Esophagus squamous epithelium (tissue), 5 donors: ENCODE measurements at places on chromosomes 7 and 10.

DNA sequence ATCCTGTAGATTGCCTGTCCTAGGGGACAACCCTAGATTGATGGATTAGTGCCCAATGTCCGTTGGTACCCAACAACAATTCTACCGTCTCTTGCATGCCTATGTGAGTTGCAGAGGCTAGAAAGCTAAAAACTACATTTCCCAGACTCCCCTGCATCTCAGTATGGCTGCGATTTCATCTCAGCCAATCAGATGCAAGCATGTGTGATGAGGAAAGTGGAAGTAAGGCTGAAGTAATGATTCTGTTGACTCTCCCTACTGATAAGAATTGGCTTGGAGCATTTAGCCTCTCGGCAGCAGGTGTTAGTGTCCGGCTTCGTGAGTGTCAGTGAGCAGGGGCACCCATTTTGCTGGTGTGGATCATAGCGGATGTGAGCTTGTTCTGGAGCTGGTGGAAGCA, 171.9 kb downstream of the FGFR2 start:
- DNase-seq = no peak

DNA sequence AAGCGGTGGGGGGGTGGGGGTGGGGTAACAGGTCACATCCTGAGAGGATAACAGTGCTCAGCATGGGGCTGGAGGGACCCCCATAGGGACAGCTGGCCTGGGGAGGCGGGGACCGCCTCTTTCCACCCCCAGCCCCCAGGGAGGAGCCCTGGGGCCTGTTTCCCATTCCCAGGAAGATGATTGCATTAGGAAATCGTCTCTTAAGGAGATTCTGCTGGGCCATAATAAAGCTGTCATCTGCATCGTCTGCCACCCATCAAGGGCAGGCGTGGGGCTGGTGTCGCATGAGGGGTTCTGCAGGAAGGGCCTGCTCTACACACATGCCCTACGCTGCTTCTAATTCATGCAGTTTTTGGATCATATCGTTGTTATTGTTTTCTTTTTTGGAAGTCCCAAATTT, 17.2 kb downstream of the RET start:
- no peak for DNase-seq

GRCh38 chr10:89679986-89680385, 21.4 kb upstream of the KIF20B start:
- DNase-seq = no peak

GRCh38 chr10:109393425-109393824, 529.9 kb downstream of the XPNPEP1 start:
- no peak for DNase-seq

DNA sequence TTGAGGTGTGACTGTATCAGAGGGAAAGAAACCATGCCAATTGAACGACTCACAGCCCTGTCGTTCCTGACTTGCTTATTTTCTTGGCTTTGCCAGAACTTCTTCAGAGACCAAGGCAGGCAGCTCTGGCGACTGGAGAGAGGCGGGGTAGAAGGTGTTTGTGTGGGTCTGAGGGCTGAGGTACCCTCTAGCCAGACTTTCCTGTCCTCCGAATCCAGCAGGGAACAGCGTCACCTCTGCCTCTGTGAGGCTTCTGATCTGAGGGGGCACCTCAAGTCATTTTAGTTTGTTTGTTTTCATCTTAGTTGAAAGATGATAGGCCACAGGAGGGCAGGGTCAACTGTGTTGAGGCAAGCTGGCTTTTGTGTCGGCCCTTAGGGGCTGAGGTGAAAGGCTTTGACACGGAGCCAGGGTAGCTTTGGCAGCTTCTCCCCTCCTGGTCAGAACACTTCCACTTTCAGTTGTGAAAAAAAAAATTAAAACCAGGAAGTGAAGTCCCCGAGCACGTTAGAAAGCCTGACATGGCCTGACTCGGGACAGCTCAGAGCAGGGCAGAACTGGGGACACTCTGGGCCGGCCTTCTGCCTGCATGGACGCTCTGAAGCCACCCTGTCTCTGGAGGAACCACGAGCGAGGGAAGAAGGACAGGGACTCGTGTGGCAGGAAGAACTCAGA, 1.9 kb downstream of the ACSL5 start:
- DNase-seq = no peak

DNA sequence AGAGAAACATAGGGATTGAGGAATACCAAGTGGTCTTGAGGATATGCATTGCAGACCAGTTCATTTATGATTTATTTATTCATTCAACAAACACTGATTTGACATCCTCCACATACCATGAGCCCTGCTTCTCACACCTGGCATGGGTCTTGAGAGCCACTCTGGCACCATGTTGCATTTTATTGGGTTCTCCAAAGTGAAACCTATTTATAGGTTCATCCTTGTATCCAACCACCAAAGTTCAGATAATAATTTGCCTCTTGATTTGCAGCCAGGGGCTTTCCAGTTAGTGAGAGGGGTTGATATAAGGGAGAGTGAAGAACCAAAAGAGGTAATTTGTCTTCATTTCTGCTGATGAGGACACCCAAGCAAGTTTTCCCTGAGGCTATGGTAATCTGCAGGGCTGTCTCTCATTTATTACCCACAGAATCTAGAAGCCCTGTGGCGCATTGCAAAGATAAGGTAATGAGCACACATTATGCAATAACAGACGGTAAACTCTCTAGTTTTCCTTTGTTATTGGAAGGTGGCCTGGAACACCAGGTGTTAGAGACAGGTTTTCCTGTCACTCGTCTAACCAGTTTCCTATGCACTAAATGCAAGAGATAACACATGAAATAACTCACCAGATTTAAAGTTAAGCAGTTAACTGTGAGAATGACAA, 28.8 kb upstream of the ICA1 start:
- DNase-seq = no peak

DNA sequence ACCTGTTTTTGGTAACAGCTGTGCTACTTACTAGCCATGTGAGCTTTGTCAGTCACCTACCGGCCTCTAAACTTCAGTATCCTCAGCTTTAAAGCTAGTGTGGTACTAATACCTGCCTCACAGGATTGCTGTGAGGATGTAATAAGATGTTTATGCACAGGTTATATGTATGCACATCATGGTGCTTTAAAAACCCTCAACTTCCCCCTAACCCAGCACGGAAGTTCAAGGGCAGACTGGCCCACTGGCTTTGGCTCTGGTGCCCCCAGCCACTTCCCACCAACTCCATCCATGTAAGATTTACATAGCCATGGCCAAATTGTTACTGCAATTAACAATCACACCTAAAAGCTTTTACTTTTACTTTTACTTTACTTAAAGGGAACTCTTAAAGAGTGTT, 676.0 kb upstream of the GALNT17 start:
- DNase-seq = no peak

- DNase-seq = no peak
Measured at GRCh38 chr7:98870121-98870651, 372 bp upstream of the TMEM130 start.

GRCh38 chr10:45515630-45516029, 141.6 kb downstream of the ALOX5 start:
- DNase-seq = no peak

DNA sequence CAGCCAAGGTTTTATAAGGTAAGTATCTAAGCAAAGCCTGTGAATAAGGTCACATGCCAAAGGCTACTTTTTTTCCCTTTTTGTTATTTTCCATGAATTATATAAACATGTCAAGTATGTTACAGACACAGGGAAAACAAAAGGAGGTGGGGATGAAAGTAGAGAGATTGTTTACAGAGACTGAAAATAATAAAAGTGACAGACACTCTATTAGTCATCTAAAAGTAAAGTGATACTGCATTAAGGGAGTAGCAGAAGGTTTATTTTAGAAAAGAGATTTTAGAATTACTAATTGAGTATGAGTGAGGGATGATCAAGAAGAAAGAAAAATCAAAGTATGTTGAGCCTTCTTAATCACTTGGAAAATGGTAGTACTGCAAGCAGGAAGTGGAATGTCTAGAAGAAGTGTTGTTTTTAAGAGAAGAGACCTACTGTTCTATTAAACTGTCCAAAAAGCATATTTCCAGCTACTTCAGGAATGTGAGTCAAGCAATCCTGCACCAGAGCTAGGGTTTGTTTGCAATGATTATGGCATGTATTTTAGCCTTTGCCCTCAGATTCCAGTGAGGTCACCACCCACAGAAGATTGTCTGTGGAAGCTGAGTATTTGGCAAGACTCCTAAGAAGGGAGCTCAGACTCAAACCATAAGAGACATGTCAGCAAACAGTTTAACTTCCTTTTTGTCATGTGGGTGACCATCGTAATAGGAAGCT, 177.9 kb upstream of the PLXDC2 start:
- no peak for DNase-seq

DNA sequence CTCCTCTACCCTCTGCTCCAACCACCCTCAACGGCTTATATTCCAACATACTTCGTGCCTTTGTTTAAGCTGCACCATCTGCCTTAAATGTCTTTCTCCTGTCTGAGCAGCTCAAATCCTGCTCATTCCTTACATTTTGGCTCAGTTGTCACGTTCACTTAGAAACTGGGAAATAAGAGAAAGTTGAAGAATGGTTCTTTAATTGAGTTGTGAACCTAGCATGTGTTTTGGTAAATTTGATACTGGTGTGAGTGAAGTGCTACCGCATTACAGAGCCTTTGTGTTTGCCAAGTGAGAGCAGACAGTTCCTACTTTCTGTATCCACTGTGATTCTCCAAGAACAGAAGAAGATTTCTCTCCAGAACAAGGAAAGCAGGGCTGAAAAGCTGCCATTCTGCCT, 54.3 kb downstream of the EPDR1 start:
- no peak for DNase-seq

DNA sequence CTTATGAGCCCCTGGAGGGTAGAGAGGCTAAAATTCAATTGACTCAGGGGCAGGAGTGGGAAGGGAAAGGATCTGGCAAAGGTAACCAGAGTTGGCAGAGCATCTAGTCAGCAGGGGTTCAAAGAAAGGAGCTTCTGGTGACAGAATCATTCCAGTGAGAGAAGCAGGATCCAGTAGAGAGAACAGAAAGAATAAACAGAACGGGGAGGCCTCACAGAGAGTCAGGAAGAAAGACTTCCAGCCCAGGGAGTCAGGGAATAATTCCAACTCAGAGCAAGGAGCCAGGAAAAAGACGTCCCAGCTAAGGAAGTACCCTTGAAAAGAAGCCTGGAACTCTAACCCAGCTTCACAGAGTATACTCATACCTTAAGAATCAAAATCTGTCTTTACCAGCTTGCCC, 66.6 kb upstream of the CPXM2 start:
- no peak for DNase-seq

DNA sequence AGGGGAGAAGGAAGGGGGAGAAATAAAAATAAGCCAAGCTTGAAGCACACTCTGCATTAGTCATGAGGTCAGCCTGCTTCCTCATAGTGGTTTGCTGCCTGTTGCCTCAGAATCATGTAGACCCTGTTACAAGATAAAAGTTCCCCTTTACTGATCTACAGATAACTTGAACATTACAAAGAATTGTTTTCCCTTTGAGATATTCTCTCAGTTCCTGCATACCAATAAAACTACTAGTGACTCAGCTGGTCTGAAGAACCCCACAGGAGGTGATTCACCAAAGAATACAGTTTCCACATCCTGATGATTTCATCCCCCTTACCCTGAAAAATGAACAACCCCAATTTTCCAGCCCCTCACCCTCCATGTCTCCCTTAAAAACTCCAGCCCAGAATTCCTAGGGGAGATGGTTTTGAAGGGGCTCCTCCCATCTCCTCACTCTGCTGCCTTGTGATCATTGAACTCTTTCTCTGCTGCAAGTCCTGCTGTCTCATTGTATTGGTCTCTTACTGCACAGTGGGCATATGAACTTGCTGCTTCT, 31.5 kb upstream of the NRP1 start:
- DNase-seq = no peak

DNA sequence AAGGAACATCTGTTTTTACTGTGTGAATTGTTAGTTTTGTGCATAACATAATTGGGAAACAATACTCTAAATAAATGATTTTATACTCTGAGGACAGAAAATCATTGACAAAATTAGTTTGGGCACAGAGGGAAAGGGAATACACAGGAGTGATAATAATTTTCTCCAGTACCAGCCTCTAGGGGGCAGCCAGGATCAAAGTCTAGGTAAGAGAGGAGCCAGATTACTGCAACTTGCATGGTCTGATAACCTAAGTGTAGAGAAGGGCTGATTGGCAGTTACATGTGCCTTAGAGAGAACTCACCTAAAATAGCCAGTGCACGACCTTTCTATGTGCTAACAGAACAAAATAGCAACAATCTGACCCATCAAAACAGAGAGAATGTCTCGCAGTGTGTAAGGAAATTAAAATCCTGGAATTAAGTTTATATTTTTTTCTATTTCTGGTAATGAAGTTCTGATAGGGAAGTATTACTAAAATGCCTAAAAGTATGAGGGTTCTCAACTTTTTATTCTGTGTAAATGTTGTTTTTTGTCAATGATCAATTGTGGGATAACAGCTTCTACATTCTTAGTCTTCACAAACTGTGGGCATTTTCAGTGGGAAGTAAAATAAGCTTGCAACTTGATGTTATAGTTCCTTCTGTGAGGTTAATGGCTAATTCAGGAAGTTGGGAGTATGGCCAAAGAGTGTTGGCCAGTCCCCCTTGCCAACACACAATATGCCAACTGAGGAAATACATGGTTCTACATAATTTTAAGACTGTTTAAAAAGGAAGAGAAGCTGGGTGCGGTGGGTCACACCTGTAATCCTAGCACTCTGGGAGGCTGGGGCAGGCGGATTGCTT, 66.4 kb downstream of the EXOC6 start:
- DNase-seq = no peak

DNA sequence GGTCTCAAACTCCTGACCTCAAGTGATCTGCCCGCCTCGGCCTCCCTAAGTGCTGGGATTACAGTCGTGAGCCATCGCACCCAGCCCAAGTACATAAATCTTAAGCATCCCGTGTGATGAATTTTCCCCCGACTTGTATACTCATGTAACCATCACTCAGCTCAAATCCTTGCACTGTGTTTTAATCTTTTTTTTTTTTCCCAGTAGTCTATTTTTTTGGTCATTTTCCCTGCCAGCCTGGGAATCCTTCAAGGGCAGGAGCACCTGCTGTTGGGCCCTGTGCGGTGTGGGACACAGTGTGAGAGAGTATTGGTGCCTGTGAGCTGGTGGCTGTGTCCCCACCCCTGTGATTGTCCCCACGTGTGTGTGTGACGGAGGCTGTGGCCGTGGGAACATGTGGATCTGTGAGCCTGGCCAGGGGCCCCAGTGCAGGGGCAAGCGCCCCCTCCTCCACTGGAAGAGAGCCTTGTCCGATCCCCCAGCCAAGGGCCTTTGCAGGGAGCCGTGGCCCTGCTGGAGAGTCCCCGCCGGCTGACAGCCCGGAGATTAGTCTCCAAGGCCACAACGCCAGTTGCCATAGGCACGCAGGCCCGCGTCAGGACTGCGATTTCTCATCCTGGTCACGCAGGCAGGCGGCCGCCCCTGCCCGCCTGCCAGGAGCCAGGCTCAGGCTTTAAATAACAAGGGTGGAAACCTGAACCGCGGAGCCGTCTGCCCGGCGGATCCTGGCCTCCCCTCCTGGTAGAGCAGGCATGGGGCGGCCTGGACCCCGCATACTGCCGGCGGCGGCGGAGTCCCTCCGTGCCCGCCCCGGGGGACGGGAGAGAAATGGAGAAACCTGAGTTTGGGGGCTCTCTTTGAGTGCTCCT, 26.5 kb downstream of the GTF2IRD1 start:
- DNase-seq = no peak
